Skeletal muscle cell (primary cell): ENCODE measurements at places on chromosomes 2 and 18.

GRCh38 chr2:226747288-226747687, 52.3 kb downstream of the IRS1 start:
- no peak for DNase-seq

GRCh38 chr2:185108588-185108987, 510.3 kb downstream of the ZNF804A start:
- no peak for DNase-seq

- DNase-seq, result no peak
These were observed 858 bp downstream of the TPO start for GRCh38 chr2:1414121-1414520.

DNA sequence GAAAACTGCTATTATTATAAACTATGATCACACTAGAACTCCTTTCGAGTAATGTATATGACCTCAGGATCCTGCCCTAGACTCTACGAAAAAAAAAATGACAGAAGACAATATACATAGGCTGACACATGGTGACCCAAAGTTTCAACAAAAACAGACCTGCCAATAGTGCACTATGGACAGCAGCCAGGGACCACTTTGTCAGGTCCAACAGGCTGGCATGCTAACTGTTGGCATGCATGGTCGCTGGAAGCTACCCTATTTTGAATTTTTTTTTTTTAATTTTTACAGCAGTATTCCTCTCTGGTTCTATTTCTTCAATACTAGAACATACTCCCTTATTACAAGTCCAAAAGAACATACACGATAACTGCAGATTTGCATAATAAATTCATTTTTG, 38.1 kb downstream of the REV1 start:
- DNase-seq, result no peak

DNA sequence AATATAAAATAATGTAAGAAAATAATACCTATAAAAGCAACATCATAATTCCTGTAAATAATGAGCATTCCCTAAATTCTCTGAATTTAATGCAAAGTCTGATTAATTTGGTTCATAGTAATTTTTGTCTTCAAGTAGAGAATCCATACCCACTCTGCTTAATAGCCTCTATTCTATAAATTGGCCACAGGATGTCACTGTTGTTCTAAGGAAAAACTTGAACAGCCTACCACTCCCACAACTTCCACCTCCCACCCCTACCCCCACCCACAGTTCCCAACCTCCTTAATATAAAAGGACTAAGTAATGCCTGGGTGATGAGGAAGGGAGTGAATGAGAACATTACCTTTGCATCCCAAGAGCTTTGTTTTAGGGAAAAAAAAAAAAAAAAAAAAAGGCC, 27.2 kb upstream of the BBS5 start:
- DNase-seq, result no peak

DNA sequence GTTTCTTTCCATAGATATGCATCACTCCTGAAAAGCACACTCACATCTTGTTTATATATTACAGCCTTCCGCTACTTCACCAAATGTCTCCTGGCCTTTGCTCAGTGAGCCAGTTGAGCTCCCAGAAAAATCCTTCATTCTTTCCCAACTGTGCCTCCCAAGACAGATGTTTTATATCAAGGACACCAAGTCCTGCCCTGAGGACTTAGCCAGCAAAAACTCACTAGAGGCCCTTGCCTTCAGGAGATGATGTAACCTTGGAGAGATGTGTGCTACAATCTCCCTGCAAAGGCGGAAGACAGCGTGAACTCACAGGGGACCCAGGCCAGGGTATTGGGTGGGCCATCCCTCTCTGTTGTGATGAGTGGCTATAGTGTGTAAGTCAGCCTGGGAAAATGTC, 86.1 kb upstream of the CTAGE1 start:
- DNase-seq, result peak; percentile 64

GRCh38 chr2:236871500-236872001, 214.1 kb upstream of the COPS8 start:
- DNase-seq, result peak; percentile 99

GRCh38 chr2:191995285-191995684, 148.4 kb upstream of the CAVIN2 start:
- DNase-seq, result no peak

- DNase-seq, result no peak
These were observed 9.3 kb upstream of the CCBE1 start for GRCh38 chr18:59706499-59706898.

DNA sequence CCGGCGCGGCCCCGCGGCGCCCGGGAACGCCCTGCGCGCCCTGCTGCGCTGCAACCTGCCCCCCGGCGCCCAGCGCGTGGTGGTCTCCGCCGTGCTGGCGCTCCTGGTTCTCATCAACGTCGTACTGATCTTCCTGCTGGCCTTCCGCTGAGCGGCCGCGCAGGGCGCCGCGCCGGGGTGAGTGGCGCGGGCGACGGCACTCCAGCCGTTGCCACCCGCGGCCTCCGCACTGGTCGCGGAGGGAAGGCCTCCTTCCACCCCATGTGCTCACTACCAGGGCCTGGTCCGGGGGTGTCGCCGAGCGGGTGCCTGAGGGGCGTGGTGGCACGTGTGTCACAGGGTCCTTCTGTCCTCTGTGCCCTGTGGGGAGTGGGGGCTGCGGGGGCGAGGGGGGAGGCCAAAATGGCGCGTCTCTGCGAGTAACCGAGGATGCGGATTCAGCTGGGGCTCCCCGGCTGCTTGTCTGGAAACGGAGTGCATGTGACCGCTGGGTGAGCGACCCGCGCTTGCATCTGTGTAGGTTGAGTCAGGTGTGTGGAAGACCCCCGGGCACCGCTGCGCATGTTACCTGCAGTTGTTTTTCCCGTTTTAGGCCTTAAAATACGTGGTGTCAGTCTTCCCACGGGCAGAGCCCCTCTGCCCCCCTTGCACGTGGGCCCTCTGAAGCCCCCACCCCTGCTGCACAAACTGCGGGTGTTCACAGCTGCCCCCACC, 58.0 kb downstream of the FAM168B start:
- DNase-seq, result no peak

- DNase-seq, result no peak
These were observed 9.8 kb downstream of the HNRNPLL start for GRCh38 chr2:38592951-38593350.

DNA sequence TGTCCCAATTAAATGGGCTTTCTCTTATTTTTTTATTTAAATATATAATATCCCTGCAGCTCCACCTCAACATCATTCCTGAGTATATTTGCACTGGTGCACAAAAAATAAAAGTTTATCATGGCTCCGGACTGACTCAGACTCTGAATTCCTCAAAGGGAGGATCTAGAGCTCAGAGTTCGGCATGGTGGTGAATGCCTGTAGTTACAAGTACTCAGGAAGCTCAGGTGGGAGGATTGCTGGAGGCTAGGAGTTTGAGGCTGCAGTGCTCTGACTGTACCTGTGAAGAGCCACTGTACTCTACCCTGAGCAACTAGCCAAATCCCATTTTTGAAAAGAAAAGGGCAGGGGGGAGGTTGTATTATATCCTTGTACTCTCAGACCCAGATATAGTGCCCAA, 52.8 kb upstream of the NRXN1 start:
- no peak for DNase-seq

- no peak for DNase-seq
These were observed 104.2 kb downstream of the CRIM1 start for GRCh38 chr2:36459725-36460137.

DNA sequence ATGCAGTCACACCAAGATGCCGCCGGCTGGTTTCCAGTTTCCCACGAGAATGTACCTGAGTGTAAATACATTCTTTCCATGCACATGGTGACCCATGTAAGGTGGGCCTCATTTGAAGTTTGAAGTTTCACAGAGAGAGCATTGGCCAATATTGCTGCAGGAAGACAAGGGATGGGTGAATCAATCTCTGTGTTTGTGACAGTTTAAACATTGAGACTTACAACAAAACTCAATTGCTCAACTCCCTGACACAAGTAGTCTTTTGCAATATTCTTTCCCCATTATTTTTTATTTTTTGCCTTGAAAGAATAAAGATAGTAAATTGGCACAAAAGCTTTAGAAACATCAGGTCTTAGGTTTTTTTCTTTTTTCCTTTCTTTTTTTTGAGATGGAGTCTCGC, 5.1 kb downstream of the SERPINB2 start:
- DNase-seq, result no peak

DNA sequence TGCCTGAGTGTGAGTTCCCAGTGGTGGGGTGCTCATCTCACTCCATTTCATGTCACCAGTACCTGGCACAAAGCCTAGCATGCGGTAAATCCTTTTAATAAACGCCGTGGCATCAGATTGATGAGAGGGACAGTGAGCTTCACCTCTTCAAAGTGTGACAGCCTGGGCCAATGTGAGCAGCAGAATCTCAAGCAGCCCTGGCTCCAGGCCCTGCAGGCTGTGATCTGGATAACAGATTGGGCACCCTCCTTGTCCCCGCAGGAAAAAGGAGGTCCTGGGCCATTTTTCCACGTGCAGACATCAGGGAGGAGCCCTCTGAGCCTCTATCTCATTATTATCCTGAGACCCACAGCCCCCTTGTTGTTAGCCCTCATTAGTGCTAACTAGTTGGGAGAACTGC, 34.8 kb downstream of the TET3 start:
- no peak for DNase-seq

DNA sequence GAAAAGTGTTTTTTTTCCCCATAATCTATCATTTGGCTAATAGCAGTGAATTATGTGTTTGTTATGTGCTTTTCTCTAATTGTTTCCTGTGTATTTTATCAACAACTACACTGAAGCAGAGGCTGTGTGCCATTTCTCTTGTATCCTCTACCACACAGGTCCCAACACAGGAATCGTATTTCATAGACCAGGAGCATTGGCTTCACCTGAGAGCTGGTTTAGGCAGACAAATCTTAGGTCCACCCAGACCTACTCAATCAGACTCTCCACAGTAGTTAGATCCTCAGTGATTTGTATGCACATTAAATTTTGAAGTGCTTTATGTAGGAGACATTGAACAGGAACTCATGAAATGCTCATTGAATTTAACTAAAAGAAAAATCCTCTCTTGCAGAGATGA, 109.2 kb downstream of the FSHR start:
- no peak for DNase-seq

DNA sequence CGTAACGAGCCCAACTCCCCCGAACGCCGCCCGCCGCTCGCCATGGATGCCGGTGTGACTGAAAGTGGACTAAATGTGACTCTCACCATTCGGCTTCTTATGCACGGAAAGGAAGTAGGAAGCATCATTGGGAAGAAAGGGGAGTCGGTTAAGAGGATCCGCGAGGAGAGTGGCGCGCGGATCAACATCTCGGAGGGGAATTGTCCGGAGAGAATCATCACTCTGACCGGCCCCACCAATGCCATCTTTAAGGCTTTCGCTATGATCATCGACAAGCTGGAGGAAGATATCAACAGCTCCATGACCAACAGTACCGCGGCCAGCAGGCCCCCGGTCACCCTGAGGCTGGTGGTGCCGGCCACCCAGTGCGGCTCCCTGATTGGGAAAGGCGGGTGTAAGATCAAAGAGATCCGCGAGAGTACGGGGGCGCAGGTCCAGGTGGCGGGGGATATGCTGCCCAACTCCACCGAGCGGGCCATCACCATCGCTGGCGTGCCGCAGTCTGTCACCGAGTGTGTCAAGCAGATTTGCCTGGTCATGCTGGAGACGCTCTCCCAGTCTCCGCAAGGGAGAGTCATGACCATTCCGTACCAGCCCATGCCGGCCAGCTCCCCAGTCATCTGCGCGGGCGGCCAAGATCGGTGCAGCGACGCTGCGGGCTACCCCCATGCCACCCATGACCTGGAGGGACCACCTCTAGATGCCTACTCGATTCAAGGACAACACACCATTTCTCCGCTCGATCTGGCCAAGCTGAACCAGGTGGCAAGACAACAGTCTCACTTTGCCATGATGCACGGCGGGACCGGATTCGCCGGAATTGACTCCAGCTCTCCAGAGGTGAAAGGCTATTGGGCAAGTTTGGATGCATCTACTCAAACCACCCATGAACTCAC, 673 bp downstream of the PCBP1 start:
- no peak for DNase-seq

GRCh38 chr2:3536682-3537632, 17.6 kb upstream of the ADI1 start:
- DNase-seq, result no peak

DNA sequence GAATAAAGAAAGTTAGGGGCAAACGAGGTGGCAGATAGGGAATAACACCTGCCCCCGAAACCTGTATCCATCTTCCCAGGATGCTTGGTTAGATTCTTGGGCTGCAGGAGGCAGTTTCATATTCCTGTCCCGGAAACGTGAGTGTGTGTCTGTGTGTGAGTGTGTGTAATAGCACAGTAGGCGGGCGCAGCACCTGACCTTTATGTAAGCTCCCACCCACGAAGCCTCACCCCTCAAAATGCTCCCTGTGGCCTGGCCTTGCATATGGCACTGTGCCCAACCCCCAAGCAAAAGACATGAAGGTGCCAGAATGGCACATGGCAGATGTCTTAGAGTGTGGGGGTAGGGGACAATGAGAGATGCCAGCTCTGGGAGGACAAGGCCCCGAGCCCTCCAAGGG, 48.9 kb downstream of the EFR3B start:
- DNase-seq, result no peak

- no peak for DNase-seq
These were observed 148.1 kb downstream of the EML6 start for GRCh38 chr2:54871457-54872107.

DNA sequence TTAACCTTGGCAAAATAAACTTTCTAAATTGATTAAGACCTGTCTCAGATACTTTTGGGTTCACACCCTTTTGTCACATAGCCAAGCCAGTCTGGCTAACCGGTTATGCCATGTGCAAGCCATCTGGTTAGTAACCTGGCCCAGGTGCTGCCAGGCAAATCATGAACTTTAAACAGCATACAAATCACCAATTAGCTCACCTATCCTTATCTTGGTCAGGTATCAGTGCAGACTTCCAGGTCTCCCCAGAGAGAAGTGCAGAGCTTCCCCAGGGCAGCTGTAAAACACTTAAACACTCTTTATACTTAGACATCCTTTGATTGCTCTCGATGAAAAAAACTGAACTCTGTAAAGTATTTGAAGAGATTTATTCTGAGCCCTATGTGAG, 14.9 kb upstream of the MC5R start:
- no peak for DNase-seq

GRCh38 chr2:99861376-99861760, 281.0 kb downstream of the AFF3 start:
- no peak for DNase-seq

GRCh38 chr2:69163109-69163508, 150.1 kb downstream of the ANTXR1 start:
- peak; percentile 52 for DNase-seq

DNA sequence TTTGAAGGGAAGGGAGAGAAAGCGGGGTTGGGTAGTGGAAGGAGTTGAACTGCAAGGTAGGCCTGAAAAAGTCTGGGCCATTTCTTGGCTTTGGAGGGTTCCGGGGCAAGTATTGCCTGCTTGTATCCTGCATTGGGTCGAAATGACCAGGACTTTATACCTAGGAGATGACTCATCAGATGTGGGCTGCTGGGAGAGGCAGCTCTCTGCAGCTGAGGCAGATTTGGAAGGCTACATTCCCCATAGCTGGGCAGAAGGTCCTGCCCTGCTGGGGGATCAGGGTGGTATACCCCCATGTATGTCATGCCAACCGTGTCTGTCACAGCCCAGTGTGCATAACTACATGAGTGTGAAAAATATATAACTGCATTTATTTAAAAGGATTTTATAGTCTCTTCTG, 171.8 kb upstream of the SPRED2 start:
- no peak for DNase-seq

- DNase-seq, result no peak
These were observed 200.4 kb downstream of the MREG start for GRCh38 chr2:215812966-215813365.
